ENCODE measurements at places on chromosomes 2 and 18.
A peak's percentile ranks its signal among the peaks of the same experiment; 100 is the strongest.

GRCh38 chr2:85215448-85216401, 82.5 kb downstream of the TCF7L1 start:
- no peak for DNase-seq

- no peak for DNase-seq
Observed at GRCh38 chr2:231062776-231063175, 6.1 kb downstream of the PSMD1 start.

GRCh38 chr2:43041661-43042360, 184.6 kb downstream of the ZFP36L2 start:
- DNase-seq: no peak

GRCh38 chr2:59933948-59934347, 619.5 kb downstream of the BCL11A start:
- no peak for DNase-seq

- no peak for DNase-seq
Observed at GRCh38 chr2:109208071-109208950, 79.3 kb downstream of the SH3RF3 start.

- DNase-seq: no peak
Observed at GRCh38 chr2:177327009-177327408, 62.5 kb upstream of the NFE2L2 start.

GRCh38 chr2:10204326-10205161, 82.0 kb downstream of the RRM2 start:
- DNase-seq: no peak

GRCh38 chr2:176781570-176782217, 430.9 kb upstream of the HNRNPA3 start:
- DNase-seq: peak; percentile 67

- DNase-seq: no peak
Observed at GRCh38 chr18:76064998-76065397, 430.0 kb downstream of the ZNF516 start.

GRCh38 chr2:160934263-160934662, 226.0 kb upstream of the TANK start:
- DNase-seq: no peak

- DNase-seq: peak; percentile 45
Observed at GRCh38 chr2:119366161-119366648, 429 bp downstream of the C2orf76 start.

DNA sequence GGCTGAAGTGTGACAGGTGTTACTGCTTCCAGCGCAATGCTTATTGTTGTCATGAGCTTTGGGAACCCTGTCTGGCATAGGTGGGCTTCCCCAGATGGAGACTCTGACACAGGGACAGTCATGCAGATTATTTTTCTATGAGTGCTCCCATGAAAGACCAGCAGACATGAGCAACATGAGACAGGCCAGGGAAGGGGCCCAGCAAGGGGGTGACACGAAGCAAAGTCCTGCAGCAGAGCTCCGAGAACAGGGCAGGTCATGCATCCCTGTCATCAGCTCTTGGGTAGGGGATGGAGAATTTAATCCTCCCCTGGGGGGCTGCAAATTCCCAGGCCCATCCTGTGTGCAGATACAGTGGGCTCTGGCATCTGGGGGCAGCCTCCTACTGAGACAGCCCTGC, 77.4 kb downstream of the CTAGE1 start:
- no peak for DNase-seq

- peak; percentile 29 for DNase-seq
Observed at GRCh38 chr2:164697688-164698461, 76.6 kb upstream of the GRB14 start.

All from OCI-LY7 (cell line).